ENCODE measurements at places on chromosomes 1 and 21.

- peak; percentile 14 for DNase-seq
Observed at GRCh38 chr1:111515291-111516004, 12.0 kb upstream of the ADORA3 start.

GRCh38 chr1:23167353-23168078 is 1.1 kb downstream of the LUZP1 start:
- DNase-seq, result peak; percentile 51

- DNase-seq, result no peak
Observed at GRCh38 chr1:147924813-147925212, 3.4 kb upstream of the GPR89B start.

DNA sequence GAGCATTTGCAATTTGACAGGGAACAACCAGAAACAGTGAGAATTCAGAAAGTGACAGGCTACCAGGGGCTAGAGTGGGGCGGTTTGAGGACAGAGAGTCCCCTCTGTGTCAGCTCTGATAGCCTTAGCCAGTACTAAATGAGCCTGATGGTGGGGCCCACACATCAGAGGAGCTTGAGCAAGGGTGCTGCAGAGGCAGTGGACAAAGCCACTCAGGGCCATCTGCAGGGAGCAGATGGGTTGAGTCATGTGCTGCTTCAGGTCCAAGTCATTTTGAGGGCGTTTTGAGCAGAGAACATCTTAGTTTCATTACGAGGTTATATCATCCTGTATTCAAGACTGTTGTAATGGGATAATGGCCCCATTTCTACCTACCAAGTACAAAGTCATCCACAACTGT is 7.7 kb downstream of the LRRC52 start:
- no peak for DNase-seq

GRCh38 chr1:213605732-213606131 is 382.0 kb upstream of the PROX1 start:
- no peak for DNase-seq

DNA sequence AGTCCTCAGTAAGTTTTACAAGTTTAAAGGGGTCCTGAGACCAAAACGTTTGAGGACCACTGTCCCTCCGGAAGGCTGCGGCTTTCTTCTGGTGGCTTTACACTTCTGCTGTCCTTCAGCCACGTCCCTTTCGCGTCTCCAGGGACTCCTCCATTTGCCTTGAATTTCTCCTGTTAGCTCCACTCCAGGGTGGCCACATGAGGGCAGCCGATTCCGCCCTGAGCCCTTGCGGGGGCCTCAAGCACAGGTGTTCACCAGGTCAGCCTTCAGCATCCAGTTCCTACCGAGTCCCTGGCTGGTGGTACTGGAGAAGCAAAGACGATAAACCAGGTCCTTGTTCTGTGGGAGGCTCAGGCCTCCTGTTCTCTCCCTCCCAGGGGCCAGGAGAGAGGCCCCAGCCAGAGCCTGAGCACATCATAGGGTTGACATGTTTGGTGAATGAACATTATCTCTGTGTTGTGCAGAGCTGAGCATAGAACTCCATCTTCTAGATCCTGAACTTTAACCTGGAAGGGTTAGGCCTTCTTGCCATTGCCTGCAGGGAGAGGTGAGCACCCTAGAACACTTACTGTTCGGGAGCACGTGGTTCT is 27.4 kb upstream of the COQ8A start:
- peak; percentile 32 for DNase-seq

- DNase-seq, result no peak
Observed at GRCh38 chr1:41238311-41238988, 3.7 kb downstream of the SCMH1 start.

- DNase-seq, result no peak
Observed at GRCh38 chr1:219676012-219676765, 63.3 kb upstream of the ZC3H11B start.

GRCh38 chr1:97849345-97850340 is 71.2 kb downstream of the DPYD start:
- DNase-seq, result no peak

DNA sequence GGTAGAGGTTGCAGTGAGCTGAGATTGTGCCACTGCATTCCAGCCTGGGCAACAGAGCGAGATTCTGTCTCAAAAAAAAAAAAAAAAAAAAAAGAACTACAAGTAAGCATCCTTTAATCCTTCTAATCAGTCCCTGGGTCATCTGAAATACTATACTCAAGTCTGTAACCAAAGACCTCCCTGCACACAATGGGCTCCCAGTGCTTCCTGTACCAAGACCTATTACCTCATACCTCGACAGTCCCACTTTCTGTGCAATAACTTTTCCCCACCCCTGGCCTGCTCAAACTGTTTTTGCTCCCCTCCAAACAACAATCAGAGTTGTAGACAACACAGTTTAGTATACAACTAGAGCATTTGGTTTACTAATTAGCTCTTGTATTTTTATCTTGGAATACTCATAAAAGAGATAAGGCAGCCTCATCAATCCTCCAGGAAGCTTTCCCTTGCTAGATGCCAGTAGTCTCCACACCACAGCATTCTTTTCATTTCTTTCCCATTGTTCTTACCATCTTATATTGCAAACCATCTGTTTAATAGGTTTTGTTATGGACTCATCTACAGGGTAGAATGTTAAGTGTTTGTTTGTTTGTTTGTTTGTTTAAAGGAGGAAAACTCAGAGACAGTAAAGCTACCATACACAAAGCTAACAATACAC is 19.2 kb upstream of the RLF start:
- DNase-seq, result no peak

DNA sequence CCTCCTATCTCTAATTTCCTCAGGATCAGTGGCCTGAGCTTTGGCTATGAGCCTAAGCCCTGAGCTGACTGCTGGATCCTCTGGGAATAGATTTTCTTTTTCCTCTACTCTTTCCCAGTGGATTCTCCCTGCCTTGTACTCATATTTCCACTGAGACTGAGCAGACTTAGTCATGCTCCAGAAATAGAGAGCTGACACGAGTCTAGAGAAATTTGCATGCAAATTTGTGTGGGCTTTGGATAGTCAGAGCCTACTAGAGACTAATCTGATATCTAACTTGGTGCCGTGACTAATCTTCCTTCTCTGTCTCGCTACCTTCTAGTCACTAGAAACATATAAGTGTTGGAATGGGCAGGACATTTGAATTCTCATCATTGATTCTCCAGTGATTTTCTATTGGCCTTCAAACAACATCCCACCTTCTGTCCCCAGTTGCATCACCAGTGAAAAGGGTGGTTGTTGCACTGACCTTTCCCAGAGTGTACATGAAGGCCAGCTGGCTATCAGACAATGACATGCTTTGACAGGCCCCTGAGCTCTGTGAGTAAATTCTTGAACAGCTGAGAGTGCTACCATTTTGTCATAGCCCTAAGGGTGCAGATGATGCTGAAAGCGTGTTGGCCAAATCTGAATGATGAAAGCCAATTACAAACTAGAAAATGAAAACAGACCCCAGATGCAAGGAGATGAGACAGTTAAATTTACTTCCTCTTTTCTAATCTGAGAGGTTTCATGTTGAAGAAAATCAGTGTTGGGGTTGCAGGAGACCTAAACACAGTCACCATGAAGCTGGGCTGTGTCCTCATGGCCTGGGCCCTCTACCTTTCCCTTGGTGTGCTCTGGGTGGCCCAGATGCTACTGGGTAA is at the start of gene FCRLA:
FCRLA (plus strand) TSS at position 748 of the 866 bp plus-strand sequence; CDS start at position 784, 36 bp downstream.
- DNase-seq, result no peak

DNA sequence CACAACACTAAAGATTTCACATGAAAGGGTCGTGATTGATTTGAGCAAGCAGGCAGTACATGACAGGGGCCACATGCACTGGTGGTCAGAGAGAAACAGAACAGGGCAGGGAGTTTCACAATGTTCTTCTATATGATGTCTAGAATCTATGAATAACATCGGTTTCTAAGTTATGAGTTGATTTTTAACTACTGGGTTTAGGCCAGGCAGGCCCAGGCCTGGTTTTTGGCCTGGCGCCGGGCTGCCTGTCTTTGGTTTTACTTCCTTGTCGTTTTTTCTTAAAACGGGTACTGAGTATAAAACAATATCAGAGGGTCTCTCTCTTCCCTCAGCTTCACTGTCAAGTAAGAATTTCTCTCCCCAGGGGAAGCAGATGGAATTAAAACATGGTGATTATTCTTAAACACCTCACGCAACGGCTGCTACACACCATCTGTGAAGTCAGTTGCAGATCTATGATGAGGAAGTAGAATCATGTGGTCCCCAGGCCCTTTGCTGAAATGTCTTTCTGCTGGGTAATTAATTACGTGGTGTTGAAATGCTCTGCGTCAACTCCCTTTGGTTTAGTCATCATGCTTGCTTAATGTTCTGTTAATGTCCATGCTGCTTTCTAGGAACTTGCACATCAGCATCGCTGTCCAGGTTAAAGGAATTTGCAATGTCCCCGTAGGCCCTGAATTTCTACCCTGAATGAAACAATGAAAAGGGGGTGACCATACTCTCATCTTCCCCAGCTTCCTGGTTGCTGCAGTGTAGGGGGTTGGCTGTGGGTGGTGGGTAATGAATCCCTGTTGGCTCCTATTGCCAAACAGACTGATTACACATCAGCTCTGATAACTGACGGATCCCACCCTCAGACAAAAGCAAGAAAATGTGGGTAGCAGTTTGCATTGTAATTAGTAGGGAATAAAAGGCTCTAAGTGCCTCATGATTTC is 70.3 kb downstream of the SERINC2 start:
- DNase-seq, result no peak

DNA sequence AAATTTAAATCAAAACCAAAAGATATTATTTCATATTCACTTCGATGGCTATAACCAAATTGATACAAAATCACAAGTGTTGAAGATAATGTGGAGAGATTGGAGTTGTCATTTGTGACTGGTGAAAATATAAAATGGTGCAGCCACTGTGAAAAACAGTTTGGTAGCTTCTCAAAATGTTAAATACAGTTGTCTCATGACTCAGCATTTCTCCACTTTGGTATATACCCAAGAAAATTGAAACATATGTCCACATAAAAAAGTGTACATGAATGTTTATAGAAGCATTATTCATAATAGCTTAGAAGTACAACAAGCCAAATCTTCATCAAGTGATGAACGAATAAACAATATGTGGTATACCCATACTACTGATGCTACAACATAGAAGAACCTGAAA is 318.5 kb downstream of the BRINP3 start:
- DNase-seq, result no peak

DNA sequence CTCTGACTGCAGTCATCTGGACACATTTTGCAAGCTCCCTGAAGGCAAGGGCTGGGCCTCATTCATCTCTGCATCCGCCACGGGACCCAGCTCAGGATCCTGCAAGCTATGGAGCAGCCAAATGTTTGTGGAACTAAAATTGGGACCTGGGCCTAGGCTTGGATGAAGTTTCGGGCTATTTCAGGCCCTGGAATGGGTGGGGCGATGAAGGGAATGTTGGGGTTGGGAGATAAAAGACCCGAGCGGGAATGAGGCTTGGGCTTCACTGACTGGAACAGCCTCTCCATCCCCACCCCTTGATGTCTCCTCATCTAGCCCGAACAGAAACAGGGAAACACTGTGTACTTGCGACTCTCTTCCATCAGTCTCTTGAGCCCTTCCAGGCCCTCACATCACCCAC is 7.3 kb upstream of the AHCYL1 start:
- DNase-seq, result no peak

GRCh38 chr1:155507945-155508344 is 54.7 kb downstream of the ASH1L start:
- DNase-seq, result no peak

DNA sequence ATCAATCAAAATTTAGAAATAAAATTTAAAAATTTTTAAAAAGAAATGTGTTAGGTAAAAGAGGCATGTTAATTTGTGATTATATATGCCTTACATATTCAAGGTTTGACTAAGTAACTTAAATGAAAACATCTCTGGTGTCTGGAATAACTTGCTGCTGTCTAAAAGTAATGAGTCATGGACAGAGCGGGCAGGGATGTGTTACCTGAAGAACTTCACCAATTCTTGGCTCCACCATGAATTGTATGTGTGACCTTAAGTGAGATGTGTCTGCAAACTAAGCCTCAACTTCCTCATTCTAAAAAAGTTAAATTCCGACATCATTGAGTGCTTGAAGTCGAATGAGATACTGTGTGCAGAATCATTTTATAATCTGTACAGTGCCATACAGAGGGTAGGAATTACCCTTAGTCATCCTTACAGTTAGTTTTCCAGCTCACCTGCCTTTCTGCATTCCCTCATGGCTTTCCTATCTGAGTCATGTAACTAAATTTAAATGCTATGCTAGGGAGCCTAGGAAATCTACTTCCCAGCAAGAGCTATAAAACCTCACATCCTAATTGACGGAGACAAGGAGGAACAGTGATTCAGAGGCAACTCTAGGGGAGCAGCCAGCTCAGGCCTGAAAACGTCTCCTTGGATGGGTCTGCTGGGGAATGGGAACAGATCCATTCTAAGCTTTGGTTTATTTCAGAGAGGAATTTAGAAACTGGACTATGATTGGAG is 100.7 kb upstream of the TSPAN2 start:
- DNase-seq, result no peak
